GM10248 (cell line): ENCODE measurements at places on chromosomes 3 and 15.

GRCh38 chr3:190582667-190583066, 68.8 kb downstream of the IL1RAP start:
- no peak for DNase-seq

- DNase-seq: no peak
These were observed 851 bp upstream of the DCBLD2 start for GRCh38 chr3:98902351-98902740.

GRCh38 chr3:183878071-183878470, 6.6 kb downstream of the PARL start:
- no peak for DNase-seq

DNA sequence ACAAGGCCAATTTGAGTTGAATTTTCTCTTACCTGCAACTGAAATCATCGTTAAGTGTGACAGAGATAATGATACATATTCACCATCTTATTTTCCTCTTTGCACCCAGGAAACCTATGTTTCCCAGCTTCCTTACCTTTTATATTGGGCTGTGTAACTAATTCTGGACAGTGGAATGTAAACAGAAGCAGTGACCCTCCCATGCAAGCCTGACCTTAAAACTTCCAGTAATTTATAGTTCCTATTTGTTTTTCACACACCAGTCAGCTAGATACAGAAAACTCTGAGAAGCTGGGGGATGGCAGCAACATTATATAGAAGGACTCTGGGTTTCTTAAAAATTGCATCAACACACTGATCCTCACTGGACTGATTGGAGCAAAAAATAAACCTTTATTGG, 4.5 kb upstream of the ZNF280D start:
- no peak for DNase-seq

DNA sequence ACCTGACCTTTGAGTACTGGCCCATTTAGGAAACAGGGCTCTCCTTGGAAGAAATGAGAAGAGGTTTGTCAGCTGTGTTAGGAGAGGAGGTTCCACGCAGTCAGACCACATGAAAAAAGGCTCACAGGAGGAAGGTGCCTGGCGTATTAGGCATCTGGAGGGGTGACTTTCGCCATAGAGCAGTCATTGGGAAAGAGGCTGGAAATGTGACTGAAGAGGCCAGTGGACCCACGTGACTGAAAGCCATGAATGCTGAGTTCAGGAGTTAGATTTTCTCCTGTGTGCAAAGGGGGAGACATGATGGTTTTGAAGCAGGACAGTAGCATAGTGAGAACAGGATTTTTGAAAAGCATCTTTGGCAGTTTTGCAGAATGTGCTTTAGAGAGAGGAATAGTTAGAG, 29.7 kb upstream of the RNF7 start:
- no peak for DNase-seq

GRCh38 chr15:44207643-44208042, 12.6 kb upstream of the FRMD5 start:
- DNase-seq: no peak

DNA sequence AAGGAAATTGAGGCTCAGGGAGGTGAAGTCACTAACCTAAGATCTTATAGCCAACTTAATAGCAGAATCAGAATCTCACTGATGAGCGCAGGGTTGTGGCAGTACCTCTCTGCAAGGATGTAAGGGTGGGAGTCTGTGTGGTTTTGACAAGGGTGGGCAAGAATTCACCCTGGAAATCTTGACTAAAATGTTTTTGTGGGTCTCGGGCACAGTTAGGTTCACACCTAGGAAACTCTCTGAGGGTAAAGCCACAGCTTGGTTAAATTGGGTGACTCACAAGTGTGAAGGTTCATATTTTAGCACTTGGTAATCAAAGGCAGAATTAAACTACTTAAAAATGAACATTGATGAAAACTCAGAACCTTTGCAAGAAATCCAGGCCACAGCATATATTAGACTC, 178.2 kb upstream of the EOMES start:
- DNase-seq: no peak
